ENCODE measurements at places on chromosomes 1 and 21. TPM values are rescaled to one million over a fixed set of nuclear protein-coding genes. Genes with fewer than 3 reads are reported as not detected.

DNA sequence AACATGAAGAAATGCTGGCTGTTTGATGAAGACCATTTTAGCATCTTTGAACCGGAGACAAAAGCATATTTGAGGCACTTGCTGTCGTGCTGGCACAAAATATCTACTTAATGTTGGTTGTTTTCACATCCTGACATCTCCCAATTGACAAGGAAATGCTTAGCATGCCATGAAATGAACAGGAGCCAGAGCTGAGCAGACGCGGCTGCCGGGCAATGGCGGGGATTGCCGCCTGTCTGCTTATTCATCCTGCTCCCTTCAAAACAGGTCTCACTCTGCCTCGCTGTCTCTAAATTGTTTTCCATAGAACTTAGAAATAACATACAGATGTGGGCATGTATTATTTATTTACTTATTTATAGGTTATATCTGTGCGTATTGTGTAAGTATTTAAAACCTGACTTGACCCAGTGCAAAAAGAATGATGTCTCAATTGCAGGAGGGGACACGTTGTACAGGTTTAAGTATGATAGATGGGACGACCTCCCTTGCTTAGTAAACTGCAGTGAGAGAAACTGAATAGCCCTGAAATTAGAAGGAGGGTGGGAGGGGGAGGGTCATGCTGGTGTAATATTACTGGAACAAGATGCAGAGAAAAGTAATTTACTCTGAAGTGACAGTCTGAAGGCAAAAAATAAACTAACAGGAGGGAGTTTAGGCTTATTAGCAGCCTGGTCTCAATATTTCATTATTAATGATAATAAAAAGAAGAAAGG, 590.4 kb upstream of the PLXNA2 start:
- no peak for DNase-seq

DNA sequence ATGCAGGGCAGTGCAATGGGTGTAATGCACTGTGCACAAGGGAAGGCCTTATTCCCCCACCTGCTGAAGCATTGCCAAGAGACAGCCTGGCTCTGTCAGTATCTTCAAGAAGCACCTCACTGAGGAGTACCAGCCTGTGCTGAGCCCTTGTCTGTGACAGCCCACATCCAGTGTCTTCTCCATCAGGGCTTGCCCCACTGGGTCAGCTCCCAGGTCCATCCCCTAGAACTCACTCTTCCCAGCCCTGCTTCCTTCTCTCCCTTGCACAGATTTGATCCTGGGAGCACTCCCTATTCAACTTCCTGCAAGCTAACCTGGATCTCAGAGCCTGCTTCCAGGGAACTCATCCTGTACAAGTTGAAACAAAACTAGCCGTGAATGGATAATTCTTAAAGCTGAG, 33.6 kb upstream of the IFNGR2 start:
- DNase-seq: no peak

GRCh38 chr1:229004066-229004833, 266.7 kb upstream of the RAB4A start:
- DNase-seq: no peak

DNA sequence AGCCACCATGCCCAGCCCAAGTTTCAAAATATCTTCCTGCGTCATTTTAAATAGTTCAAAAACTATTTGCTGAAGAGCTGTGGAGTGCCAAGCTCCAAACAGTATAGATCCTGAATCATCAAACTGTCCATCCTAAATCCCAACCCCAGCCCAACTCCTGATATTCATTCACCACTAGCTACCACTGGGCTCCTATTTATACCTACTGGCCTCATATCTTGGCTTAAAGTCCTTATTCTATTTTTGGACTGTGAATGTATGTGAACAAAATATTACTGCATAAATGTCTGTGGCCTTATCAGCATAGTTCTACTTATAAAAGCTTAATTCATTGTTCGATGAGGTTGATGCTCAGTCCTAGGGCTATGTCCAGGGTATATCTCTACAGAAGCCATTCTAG, 5.2 kb upstream of the SCAMP3 start:
- no peak for DNase-seq

Gene TMPRSS15
- not detected for total RNA-seq

Gene FAM131C
- total RNA-seq: not detected

Gene RPL11
- 959 TPM for total RNA-seq

Gene C1orf21
- 100 TPM for total RNA-seq
